NCI-H187 (cell line): ENCODE measurements at places on chromosomes 7 and 10.

GRCh38 chr10:60605476-60605875, 172.8 kb upstream of the CDK1 start:
- DNase-seq, result no peak

DNA sequence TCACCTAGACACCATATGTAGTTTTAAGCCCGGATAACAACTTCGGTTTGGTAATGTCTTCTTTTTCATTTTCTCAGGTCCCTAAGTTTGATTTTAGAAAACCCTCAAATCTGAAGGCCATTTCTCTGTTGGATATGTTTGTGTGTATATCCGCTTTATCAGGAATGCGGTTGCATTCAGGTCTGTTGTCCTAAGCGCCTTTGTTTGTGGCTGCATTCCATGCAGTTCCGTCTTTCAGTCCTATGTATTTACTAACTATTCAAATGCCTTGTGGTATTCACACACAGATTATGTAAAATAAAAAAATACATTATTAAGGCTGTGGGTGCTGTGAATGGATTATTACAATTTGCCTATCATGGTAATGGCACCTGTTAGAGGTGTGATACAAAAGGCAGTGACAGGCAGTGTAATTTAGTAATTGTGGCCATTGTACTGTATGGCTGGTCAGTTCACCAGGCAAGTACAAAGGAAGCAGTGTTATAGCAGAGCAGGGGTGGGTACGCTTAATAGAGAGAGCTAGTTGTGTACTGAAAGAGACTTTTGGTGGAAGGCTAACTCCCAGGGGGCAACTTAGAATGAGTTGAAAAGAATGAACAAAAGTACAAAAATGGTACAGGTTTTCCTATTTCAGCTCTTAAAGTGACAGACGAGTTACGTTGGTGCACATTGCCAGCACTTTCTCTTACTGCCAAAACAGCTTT, 136.4 kb downstream of the VTI1A start:
- no peak for DNase-seq

GRCh38 chr7:151226560-151226874, 488 bp downstream of the ABCF2 start:
- DNase-seq, result no peak

DNA sequence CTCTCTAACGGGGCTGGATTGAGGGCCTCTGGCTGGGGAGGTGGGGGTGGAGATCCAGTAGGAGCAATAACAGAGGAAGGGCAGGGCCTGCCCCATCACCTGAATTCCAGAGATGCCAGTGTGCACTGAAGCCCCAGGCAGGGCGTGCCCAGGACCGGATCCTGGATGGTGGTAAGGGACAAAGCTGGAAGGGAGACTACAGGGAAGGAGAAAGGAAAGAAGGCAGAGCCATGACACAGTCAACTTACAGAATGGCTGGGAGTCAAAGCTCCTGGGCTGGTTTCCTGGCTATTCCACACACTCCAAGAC, 666 bp downstream of the TMEM139 start:
- no peak for DNase-seq

DNA sequence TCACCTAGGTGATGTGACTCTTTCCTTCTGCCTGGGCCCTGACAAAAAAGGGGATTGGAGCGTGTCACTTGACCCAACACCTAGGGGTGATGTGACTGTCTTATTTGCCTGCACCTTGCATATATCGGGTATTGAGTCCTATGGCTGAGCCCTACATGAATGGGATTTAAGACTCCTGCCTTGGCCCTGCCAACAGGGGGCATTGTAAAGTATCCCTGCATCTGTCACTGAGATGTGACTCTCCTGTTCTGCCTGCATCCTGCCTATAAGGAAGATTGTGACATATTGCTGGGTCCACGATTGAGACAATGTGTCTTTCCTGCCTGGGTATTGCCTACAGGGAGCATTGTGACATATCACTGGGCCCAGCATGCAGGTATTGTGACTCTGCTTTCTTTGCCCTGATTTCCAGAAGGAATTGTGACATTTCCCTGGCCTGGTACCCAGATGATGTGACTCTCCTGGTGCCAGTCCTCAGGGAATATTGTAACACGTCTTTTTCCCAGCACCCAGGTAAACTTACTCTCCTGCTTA, 14.2 kb upstream of the ZNF107 start:
- no peak for DNase-seq

DNA sequence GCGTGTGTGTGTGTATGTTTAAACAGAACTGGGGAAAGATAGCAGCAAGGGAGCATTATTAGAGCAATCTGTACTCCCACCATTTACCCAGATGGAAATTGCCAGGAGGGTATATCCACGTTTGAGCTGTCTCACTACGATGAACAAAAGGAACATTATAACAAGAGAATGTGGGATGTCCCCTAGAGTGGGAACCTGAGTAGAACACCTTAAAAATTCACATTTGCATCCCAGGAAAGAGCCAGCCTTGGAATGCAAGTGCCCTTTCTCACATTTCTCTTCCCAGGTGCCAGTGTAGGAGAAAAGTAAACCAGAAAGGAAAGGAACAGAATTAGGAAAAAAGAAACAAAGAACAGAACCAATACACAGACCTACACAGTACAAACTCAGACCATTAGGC, 95.3 kb upstream of the PTPRZ1 start:
- no peak for DNase-seq

- no peak for DNase-seq
Measured at GRCh38 chr10:112262546-112262945, 20.7 kb upstream of the TECTB start.

GRCh38 chr10:86413046-86413728, 46.6 kb upstream of the GRID1 start:
- no peak for DNase-seq

GRCh38 chr10:49478819-49479218, 60.1 kb downstream of the ERCC6 start:
- DNase-seq, result no peak

DNA sequence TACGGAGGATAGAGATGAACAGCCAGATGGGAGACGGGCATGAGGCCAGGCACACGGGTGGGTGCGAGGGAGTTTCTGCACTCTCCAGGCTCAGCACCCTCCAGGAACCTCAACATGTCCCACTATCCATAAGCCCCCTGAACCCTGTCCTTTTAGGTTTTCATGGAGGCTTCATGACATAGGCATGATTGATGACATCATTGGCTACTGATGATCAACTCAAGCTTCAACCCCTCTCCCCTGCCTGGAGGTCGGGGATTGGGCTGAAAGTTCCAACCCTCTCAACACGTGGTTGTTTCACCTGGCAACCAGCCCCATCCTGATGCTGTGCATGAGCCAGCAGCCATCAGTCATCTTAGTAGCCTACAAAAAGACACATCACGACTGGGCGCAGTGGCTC, 360.7 kb upstream of the AUTS2 start:
- no peak for DNase-seq

DNA sequence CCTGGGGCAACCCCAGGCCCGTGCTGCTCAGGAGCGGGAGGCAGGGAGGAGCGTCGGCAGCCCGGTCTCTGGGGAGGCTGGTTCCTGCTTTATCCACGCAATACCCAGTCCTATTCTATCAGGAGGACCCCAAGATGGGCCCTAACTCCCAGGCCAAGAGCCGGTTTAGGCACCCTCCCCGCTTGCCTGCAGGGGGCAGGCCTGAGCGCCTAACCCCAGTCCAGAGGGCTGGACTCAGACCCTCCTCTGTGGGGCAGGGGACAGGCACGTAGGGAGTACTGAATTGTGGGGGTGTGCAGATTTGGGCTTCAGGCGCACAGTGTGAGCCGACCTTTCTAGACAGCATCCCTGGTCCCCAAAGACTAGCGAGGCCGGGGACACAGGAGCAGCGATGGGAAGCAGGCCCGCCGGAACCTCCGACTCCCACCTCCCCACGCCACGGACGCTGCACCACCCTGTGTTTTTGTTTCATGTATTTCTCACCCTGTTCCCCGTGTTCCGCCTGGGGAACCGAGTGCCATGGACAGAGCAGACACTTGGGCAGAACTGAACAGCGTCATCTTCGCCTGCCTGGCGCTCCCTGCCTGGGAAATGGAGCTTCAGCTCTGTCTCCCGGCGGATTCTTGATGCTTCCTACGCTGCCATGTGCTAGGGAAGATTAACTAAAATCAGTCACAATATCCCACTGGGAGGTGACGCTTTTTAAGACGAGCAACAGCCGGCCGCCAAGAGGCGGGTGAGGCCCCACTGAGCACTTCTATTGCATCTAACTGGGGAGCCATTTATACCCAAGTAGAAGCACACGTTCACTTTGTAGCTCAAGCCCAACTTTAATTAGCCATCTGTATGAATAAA, 5.3 kb downstream of the NUDT1 start:
- DNase-seq, result no peak

DNA sequence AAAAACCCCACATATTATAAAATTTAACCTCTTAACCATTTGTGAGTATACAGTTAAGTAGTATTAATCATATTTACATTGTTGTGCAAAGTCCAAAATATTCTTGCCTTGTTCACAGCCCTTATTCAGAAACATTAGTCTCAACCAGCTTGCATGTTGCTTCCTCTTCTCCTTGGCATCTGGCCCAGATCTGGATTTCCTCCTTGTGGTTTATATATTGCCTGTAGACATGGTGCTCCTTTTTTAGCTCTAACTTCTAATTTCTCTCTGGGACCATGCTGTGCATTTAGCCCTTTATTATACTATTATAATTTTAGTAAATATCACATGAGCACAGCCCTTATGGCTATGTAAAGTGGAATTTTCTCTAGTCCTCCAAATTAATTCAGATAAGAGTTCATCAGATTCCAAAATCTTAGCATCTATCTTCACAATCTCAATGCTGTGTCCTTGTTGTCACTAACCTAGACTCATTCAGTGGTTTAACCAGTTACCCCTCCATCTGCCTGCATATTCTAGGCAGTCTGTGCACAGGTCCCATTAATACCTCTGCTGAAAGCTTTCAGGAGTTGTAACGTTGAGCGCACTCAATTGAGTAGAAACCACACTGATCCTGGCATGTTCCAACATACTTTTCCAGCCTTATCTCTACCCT, 7.9 kb downstream of the CPED1 start:
- no peak for DNase-seq

GRCh38 chr10:3548702-3549101, 236.3 kb downstream of the KLF6 start:
- DNase-seq, result no peak

DNA sequence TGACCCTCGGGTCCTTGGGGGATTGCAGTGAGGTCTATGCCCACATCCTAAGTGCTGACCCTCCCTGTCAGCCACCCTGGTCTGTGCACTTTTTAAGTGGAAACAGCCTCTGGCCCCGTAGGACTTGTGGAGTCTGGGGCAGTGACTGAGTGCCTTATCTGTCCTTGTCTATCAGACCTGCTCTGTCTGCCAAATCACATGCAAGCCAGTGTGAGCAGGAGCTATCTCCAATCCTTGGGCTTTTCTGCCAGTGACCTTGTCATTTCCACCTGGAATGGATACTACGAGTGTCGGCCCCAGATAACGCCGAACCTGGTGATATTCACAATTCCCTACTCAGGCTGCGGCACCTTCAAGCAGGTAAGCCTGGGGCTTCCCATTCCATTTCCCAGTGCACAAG, 62.7 kb downstream of the C10orf120 start:
- no peak for DNase-seq

DNA sequence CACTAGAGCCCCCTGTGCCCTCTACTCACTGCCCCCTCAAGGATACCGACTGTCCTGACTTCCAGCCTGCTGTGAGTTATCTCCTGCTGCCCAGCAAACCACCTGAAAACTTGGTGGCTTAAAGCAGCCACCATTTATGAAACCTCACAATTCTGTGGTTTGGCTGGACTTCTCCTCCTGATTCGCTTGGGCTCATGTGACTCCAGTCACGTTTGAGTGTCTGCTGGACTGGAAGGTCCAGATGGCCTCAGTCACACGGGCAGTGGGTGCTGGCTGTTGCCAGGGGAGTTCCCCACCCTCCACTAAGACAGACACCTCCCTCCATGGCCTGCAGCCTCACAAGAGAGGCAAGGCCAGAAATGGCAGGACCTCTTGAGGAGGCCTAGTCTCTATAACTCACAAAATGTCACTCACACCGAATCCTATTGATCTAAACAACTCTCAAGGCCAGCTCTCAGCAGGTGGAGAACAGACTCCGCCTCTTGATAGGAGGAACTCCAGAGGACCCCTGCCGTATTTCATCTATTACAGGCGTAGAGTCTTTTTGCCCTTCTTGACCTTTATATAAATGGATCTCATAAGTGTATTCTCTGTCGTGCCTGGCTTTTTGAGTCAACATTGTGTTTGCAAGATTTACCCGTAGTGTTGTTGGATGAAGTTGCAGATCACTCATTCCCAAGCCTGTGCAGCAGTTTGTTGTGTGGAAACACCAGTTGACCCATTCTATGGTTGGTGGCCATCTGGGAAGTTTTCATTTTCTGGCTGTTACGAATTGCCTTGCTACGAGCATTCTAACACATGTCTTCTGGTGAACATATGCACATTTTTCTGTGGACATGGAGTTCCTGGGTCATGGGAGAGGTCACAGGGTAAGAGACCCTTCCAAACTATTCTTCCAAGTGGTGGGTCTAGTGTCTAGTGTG, 48.3 kb downstream of the ZMIZ1 start:
- peak; percentile 19 for DNase-seq

GRCh38 chr7:52450816-52451215, 584.6 kb upstream of the POM121L12 start:
- DNase-seq, result no peak

- DNase-seq, result no peak
Measured at GRCh38 chr10:67492317-67493019, 203.5 kb downstream of the CTNNA3 start.

DNA sequence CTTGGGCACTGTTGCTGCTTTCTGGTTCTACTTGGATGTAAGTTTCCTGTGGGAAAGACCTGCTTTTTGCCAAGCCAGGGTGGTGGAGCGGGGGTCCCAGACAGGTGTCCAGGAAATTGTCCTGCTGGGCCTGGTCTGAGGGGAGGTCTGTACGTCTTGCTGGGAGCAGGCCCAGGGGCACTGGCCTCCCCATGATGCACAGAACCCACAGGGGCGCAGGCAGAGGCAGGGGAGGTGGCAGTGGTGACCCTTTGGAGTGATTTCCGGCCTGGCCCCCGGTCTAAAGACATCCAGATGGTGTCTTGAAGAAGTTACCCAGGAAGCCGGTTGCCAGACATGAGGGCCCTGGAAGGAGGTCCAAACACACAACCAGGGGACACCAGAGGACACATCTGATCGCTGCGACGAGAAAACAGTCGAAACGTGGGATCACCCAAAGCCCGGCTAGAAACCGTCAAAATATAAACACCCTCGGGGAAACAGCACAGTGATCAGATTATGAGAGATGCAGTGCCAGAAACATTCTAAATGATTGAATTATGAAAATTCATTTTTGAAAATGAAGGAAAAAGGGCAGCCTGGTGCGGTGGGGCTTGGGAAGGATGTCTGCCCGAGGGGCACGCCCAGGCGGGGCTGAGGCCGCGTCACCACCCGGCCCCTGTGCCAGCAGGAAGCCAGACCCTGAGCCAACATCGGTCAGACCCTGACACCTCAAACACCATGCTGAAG, 59.6 kb downstream of the TMEM270 start:
- DNase-seq, result no peak

DNA sequence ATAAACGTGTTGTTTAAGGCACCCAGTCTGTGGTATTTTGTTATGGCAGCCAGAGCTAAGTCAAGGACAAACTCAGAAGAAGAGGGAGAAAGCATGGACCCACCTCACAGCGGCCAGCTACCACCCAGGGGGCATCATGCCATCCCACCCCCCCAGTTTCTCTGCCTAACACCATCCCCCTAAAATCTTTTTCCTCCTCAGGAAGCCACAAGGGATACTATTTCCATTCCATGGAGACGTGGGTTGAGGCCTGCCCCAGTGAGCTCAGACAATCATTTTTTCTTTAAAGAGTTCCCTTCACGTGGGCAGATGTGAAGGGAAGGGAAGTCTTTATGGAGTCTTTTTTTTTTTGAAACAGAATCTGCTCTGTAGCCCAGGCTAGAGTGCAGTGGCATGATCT, 131.8 kb downstream of the FGFR2 start:
- DNase-seq, result no peak

- no peak for DNase-seq
Measured at GRCh38 chr10:30057894-30058556, 1.4 kb downstream of the JCAD start.
